Iris pigment epithelial cell (primary cell): ENCODE measurements at places on chromosomes 5 and 9.

DNA sequence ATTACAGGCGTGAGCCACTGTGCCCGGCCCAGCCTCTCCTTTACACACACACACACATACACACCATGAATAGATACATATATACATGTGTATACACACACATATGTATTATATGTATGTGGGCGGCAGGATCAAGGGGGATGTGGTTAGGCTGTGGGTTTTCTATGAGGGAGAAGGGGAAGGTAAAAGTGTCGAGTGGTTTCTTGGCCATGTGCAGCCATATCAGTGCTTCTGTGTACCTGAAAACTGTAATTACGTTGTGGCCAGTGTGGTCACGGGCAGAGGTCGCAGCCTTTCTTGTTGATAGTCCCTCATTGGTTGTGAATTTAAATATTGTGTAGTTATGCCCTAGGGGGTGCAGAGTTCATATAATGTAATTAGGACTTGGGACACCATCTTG is 16.5 kb downstream of the CDK20 start:
- DNase-seq: no peak

GRCh38 chr5:43033841-43034590 is 6.1 kb downstream of the ANXA2R start:
- peak; percentile 57 for DNase-seq

- DNase-seq: no peak
Measured at GRCh38 chr5:132473019-132473531, 17.5 kb downstream of the IRF1 start.

DNA sequence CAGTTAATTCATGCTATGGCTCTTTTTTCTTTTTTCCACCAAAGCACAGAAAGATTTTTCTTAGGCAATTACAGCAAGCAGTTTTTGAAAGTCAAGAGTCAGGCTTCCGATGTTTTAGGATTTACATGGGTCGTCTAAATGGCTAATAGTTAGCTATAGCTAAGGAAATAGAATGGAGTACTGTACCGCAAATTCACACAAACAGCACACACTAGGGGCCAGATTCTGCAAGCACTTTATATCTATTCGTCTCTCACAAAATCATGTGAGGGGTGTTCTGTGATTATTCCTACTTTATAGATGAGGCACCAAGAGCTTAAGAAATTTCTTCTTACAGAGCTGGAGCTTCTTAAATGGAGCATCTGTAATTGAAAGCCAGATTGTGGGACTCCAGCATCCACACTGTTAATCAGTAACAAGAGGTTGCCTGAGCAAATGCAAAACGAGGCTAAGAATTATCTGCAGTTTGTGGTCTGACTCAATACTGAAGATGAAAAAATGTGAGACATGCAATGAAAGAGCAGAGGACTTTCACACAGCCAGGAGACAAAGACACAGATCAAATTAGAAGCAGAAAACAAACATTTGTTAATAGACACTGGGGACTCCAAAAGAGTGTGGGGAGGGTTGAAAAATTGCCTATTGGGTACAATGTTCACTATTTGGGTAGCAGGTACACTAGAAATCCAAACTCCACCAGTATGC is 62.7 kb upstream of the CTXN3 start:
- peak; percentile 44 for DNase-seq

GRCh38 chr5:167822241-167822640 is 469.2 kb upstream of the WWC1 start:
- DNase-seq: peak; percentile 25

GRCh38 chr9:75532233-75533050 is 358.0 kb upstream of the PCSK5 start:
- DNase-seq: no peak

DNA sequence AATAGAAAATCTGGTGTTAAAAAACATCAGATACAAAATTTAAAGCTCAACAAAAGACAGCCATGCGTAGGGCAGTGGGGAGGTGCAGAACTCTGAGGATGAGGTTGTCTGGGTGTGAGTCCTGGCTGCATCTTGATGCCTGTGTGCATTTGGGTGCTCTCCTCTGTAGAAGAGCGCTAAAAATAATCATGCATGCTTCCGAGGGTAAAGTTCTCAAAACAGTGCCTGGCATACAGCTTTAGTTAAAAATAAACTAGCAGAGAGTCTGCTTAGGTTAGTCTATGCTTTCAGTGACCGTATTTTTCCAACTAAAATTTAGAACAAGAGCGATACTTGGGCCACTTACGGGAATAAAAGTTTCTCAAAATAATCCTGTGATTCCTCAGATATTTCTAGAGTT is 55.5 kb upstream of the SPATA31C2 start:
- no peak for DNase-seq

DNA sequence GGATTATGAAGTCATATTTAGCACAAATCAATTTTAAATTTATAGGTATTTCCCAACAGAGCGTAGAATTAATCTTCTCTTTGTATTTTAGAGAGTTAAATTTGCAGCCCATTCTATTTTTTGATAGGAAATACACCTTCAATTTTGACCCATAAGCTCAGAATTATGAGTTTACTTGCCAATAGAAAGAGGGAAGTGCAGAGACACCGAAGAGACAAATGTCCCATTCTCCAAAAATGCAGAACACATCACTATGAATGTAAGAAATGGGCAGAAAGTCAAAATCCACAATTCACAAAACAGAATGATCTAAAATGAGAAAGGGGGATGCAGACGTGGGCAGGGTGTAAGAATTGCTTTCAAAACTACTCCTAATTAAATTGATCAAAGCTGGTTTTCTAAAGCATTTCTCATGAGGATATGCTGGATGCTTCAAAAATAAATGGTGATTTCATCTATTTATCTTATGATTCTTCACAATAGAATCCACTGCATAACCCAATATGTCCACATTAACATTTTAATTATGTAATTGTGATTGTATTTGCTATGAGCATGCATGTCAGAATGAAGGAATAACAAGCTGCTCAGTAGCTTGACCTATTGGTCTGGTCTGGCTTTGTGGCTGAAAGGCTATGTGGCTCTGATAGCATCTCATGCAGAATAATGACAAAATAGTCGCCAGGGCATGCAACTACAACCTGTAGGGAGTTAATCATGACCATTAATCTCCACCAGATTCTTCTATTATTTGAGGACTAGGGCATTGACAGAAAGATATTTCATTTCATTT is 550.1 kb upstream of the CDH18 start:
- DNase-seq: no peak

DNA sequence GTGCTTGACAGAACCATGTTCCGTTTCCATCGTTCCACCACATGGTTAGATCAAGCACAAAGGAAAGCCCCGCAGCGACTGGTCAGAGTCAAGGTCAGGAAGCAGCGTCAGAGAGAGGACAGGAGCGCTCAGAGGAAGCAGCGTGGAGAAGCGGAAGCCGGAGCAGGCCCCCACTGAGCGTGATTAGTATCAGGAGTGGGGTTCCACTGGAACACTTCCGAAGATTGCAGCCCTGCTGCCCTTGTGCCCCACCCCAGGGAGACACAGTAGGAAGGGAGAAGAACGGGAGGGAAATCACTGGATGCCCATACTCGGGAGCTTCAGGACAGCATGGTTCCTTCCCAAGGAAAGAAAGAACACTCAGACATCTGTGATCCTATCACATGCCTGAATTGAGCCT is 189.0 kb upstream of the PANK3 start:
- DNase-seq: no peak

- no peak for DNase-seq
Measured at GRCh38 chr9:91813176-91813795, 136.7 kb downstream of the ROR2 start.

- DNase-seq: no peak
Measured at GRCh38 chr5:72537166-72537565, 30.0 kb upstream of the ZNF366 start.

DNA sequence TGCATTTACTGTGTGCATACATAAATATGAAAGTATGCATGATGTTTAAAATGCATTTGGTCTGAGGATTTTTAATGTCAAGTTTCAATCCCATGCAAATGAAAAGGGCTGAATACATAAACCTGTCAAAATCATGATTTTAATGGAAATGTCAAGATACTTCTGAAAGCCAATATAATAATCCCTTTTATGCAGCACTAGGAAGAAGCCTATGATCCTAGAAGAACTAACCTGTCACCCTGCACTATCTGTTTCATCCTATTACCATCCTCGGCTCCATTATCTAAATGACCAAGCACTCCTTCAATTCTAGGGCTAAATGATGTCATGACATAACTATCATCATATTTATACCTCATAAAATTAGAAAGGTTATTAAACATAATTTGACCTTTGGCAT is 2229.4 kb upstream of the WWC1 start:
- no peak for DNase-seq

DNA sequence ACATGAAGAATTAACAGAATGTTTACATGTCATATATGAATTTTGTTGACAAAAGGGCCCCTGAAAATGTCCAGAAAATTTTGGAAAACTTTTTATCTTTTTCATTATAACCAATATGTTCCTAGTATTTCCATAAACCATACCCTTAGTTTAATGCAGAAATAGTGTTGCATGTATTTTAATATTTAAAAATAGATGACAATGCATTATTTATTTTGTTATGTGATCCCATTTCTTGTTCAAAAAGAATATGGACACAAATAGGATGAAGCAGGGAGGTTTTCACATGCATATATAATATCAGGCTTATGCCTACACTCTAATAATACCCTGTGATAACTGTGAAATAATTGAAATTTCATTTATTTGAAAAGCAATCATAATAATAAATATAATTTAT is 500.5 kb downstream of the CDH18 start:
- no peak for DNase-seq

DNA sequence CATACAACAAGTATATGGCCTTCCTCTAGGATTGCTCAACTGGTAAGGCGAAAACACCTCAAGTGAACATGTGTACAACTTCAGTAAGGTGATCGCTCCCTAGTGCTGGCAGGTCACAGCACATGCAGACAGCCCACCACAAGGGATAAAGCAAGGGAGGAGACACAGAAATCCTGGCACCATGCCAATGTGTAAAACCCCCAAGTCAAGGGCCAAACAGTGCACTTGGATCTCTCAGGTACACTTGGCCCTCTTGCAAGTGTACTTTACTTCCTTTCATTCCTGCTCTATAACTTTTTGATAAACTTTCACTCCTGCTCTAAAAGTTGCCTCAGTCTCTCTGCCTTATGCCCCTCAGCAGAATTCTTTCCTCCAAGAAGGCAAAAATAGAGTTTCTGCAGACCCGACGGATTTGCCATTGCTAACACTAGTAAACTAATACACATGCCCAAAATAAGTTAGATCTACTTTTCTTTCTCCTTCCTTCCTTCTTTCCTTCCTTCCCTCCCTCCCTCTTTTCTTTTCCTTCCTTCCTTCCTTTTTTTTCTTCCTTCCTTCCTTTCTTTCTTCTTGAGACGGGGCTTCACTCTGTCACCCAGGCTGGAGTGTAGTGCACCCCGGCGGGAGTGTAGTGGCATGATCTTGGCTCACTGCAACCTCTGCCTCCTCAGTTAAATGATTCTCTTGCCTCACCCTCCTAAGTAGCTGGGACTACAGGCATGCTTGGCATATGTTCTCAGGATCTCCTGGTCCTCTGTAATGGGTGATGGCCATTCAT is 6.8 kb upstream of the LNPEP start:
- DNase-seq: no peak

GRCh38 chr5:62575489-62575888 is 3.1 kb upstream of the LRRC70 start:
- DNase-seq: no peak

DNA sequence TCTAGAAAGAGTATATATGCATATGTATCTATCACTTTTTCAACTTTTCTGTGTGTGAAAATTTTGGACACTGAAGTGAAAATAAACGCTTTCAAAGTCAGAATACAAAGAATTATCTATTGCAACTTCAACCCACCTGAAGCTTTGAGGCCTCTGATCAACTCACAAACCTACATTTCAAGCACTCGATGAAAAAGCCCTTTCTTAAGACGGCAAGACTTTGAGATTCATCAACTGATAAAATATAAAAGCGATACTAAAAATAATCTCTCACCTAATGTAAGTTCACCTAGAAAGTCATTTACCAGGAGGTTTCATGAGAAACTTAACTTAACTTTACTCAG is 1.2 kb downstream of the GOLPH3 start:
- DNase-seq: peak; percentile 8

DNA sequence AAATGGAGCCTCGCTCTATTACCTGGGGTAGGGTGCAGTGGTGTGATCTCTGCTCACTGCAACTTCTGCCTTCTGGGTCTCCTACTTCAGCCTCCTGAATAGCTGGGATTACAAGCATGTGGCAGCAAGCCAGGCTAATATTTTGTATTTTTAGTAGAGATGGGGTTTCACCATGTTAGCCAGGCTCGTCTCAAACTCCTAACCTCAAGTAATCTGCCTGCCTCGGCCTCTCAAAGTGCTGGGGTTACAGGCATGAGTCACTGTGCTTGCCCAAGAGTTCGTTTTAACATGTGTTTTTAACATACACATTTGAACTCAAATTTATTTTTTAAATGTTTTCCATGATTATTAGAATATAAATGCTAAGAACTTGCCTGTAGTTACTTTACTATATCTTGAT is 34.2 kb downstream of the MARCHF6 start:
- DNase-seq: peak; percentile 93

DNA sequence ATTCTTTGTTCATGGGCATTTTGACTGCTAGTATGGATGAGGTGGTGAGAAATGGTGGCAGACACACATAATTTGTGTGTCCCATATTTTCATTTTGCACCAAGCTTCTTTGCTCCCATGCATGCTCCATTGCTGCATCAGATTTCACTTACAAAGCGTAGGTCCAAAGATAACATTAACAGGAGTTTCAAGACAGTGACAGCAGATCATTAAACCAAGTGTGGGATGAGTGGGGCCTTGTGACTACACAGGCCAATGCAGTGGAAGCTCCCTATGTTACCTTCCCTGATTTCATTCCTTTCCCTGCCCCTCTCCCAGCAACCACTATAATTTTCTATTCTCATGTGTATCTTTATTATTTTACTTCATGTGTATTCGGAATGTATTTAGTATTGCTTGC is 142.0 kb downstream of the AOPEP start:
- DNase-seq: no peak

DNA sequence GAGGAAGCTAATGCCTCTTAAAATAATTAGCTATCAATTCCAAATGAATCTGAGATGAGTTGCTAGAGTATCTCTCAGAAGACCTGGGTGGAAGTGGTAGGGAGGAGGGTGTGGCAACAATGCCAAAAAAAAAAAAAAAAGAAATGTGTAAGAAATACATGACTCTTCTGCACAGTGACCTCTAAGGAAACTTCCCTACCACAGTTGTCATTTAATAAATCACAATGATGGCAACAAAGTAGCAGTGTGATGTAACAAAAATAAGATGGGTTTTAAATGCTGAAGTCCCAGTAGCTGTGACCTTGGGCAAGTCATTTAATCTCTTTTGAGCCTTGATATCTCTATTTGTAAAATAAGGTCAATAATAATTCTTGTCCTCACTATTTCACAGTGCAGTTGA is 7.2 kb downstream of the FOXD1 start:
- no peak for DNase-seq
